IPS DF 6.9 (cell line): ENCODE measurements at places on chromosomes 1 and 21.

DNA sequence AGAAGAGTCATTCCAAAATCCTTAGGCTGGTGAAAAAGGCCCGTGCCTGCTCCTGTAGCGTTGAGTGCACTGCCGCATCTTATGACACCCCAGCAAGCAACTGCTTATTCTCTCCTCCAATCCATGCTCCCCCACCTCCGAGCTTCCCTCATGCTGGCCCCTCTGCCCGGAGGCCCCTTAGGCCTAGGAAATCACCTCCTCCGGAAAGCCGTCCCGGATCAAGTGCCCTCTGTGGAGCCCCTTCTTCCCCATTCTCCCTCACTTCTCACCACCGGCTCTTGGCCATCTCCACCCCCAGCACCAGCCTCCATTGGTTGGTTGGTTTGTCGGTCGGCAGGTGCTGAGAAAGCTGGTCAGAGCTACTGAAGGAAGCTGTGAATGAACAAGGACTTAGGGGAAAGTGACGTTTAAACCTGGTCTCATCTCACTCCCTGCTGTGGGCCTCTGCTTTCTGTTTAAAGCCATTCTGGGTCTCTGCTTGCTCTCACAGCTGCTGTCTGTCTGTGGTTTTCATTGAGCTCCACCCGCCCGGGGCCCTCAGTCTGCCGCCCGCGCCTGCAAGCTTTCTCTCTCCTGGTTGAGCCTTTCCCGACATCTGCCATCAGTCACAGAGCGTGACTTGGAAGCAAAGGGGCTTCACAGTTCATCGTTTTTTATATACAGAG is 122.2 kb downstream of the KCNN3 start:
- no peak for DNase-seq

DNA sequence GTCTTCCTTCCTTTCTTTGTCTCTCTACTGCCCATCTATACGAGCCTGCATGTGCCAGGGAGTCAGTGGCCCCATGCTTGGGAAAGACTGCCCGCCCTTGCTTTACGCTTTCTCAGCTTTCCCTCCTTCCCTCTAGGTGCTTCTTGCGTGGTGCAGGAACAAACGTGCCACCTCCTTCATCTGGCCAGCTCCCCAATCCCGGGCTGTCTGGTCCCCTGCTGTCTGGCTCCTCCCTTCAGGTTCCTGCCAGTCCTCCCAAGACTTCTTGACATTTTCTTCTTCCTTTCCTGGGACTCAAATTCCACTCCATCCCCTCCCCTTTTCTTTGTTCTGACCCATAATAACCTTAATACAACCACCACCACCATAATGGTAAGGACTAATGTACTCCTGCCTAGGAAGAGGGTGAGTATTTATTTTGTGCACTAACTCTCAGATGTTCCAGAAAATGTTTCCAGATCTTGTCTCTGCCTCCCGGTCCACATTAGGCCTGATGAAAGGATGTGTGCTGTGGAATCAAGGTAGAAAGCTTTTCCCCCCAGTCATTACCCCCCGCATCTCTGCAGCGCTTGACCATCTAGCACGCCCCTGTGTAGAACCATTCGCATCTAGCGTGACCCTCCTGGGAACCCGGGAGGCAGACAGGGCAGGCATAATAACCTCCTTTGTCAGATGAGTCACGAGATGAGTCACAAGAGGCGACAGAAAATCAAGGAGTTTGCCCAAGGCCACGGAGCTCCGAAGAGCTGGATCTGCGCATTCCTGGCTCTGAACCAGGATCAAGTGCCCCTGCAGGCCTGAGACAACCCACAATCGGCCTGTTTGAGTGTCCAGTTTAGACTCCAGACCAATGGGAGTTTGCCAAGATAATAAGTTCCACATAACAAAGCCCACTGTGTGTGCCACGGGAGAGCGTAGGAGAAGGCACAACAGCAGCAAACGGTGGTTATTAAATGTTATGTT is 60.1 kb upstream of the NEK2 start:
- no peak for DNase-seq

GRCh38 chr1:178927003-178927402 is 56.1 kb upstream of the ANGPTL1 start:
- DNase-seq, result no peak

GRCh38 chr1:223770621-223771315 is 58.4 kb downstream of the CAPN2 start:
- no peak for DNase-seq

DNA sequence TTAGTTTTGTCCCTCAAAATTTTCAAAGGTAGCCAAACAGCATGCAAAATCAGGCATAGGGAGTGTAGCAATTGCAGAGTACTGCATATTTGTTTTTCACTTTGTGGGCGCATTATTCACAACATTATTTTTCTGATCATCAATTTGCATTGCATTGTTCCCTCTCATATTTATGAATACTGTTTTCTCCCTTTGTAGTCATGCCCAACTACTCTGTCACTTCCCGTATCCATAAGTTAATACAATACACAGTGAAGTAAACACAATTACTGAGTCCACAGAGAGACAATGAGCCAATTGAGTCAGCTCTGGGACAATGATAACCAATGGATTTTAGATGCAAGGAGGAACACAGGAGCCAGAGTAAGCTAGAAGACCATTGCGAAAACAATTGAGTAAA is 944.0 kb upstream of the ADGRL4 start:
- no peak for DNase-seq

DNA sequence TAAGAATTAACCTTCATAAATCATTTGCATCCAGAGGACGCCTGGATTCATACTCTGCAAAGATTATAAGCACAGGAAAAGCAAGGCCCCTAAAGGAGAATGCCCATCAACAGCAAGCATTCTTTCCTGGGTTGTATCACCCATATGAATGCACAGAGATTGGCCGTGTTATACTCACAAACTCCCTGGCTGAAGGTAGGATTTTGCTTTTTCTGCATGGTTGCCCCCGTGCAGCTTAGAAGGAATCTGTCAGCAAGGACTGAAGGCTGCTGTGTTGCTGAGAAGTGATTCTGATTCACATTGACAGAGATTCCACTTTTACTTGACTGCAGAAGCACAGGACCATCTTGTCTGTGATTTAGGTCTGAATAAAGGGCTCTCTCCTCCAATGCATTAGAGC is 283.0 kb downstream of the LRRIQ3 start:
- no peak for DNase-seq
